NCI-H187 (cell line): ENCODE measurements at places on chromosomes 12 and 14.

DNA sequence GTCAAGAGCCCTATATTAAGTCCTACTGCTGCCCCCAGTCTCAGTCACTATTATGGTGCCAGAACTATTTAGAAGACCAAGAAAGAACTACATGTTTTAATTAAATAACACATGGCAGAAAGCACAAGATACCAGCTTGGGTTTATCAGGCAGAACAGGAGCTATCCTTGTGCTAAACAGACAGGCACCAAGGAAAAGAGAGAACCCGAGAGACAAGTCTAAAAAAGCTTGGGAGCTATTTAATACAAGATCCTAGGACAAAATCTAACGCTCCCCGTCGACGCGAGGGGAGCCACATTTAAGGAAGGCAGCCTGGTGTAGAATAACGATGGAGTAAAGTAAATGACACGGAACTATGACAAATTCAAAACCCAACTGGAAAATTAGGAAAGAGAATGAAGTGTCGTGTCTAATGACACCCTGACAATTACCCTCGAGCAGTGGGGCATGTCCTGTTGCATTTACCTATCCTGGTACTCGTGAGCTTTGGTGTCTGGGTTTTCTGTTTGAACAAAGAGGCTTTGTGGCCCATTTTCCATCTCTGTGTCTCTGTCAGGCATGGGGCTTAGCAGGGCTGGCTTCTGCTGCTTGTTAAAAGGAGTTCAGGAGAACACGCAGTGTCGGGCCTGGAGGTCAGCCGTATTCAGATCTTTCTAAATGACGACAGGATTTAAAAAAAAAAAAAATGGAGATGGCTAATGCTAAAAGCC lies 140.6 kb downstream of the ETNK1 start:
- no peak for DNase-seq

DNA sequence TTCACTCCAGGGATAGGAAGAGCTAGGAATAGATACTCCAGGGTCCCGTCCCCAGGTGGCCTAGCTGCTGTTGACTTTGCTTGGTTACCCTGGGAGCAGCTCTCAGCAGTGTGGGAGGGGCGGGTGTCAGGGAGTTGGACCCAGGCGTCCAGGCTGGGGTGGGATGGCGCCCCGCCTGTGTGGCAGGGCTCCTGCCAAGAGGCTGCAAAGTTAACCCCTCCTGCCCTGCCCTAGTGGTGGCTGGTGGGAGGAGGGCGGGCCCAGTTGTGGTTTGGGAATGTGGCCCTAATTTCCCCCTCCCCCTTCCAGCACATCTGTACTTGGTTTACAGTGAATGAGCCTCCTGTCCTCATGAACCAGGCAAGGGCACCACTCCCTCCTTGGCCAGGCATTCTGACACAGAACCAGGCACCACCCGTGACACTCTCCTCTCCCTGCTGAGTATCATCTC lies 1.7 kb upstream of the RARG start:
- no peak for DNase-seq

GRCh38 chr14:24705840-24706239 lies 71.8 kb upstream of the GZMB start:
- no peak for DNase-seq

DNA sequence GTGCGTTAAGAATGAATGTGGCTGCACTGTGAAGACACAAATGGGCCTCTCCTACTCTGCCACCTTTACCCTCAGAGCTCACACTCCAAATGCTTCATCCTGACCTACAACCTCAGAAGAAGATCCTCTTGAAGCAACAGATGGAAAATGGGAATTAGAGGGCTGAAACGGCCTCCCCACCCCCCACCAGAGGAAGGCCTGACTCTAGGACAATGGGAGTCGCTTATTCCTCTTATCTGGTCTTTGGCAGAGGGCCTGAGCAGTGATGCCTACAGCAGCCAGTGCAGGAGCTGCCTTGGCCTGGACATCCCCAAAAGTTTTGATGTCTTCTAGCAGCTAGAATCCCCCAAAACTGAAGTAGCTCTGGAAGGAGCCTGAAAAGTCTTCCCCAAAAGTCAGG lies 29.2 kb downstream of the BTBD7 start:
- DNase-seq, result no peak
